Ammon's horn (tissue), 1 donor: ENCODE measurements at places on chromosomes 11 and 22.
A peak's percentile ranks its signal among the peaks of the same experiment; 100 is the strongest.

DNA sequence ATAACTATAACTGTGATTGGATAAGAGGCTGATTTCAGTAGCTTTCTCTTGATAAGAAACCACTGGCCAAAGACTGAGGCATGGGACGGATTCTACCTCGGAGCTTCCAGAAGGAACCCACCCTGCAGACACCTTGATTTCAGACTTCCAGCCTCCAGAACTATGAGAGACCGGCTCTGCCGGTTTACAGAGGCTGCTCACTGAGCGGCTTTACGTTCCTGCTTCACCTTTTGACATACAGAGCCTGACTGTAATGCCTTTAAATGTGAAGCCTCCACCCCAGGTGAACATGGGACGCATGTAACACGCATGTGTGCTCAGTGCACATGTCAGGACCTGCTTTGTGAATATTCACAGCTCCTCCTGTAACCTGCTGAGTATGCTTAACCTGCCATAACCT, 361.5 kb downstream of the CTTN start:
- no peak for DNase-seq

DNA sequence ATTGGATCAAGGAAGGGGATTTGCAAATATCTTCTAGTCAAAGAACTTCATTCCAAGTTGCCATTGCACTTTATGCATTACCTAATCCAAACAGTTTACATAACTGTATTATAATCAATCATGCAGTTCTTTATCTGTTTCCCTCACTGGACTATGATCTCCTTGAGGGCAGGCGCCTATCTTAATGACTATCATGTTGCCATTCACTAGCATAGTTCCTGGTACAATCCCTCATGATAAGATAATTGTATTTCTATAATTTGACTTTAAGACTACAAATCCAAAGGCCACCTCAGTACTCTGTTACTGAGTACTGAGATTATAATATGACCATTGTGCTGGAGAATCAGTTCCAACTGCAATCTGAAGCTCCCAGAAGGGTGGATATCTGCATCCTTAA, 278.7 kb upstream of the CCDC90B start:
- no peak for DNase-seq

DNA sequence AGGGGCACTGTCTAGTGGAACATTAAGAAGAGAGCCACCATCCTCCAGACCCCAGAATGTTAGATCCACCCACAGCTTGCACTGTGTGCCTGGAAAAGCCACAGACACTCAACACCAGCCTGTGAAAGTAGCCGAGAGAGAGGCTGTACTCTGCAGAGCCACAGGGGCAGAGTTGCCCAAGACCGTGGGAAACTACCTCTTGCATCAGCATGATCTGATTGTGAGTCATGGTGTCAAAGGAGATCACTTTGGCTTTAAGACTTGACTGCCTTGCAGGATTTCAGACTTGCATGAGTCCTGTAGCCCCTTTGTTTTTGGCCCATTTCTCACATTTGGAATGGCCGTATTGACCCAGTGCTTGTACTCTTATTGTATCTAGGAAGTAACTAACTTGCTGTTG, 115.9 kb upstream of the CCDC179 start:
- DNase-seq, result no peak

- no peak for DNase-seq
Observed at GRCh38 chr11:34379079-34379478, 21.3 kb upstream of the ABTB2 start.

DNA sequence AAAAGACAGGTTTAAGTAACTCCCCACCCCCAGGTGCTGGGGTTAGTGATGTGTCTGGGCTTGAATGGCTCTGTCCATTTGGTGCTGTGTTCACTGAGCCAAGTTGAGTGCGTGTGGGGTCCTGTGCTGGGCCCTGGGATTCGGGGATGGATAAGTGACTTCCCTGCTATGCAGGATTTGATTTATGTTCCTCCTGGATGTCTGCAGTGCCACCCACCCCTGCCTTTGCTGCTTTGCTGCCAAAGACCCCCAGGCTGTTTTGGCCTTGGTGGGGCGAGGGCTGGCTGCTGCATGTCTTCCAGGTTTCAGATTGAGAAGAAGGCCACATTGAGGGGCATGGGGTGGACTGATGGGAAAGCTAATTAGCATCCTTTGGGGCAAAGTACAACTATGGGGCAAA, 77.9 kb upstream of the PARVG start:
- DNase-seq, result no peak

GRCh38 chr11:61697078-61697502, 16.9 kb downstream of the DAGLA start:
- no peak for DNase-seq

DNA sequence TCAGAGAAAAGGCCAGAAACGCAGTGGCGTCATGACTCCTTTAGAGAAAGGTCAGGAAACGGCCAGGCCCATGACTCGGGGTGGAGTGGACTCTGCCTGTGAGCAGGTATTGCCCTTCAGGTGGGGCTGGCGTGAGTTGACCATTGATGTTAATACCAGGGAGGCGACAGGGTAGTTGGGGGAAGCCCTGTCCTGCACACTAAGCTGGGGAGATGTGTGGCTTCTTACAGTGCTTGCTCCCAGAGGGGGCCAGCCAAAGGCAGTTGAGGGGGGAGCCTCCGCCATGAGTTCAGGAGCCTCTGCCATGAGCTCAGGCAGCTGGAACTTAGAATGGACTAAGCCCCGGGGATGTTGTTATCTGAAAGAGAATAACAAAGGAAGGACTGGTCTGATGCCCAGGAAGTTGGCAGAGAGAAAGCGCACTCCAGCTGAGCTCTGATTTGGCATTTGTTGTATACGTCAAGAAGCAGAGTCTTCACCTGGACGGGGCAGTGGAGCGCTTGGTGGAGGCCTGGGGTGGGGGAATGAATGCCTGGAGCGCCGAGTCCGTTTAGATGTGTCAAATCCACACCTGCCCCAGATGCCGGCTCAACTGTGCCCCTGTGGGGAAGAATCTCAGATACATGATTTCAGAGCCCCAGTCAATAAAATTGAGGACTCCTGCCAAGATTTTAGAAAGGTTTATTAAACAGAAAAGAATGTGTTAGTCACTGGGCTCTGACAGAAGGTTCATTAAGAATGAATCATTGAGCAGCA, 222.5 kb downstream of the TBC1D22A start:
- no peak for DNase-seq

- peak; percentile 75 for DNase-seq
Observed at GRCh38 chr11:120710354-120711131, 199.0 kb downstream of the GRIK4 start.

GRCh38 chr22:19448076-19448607, 631 bp upstream of the C22orf39 start:
- DNase-seq, result peak; percentile 45

DNA sequence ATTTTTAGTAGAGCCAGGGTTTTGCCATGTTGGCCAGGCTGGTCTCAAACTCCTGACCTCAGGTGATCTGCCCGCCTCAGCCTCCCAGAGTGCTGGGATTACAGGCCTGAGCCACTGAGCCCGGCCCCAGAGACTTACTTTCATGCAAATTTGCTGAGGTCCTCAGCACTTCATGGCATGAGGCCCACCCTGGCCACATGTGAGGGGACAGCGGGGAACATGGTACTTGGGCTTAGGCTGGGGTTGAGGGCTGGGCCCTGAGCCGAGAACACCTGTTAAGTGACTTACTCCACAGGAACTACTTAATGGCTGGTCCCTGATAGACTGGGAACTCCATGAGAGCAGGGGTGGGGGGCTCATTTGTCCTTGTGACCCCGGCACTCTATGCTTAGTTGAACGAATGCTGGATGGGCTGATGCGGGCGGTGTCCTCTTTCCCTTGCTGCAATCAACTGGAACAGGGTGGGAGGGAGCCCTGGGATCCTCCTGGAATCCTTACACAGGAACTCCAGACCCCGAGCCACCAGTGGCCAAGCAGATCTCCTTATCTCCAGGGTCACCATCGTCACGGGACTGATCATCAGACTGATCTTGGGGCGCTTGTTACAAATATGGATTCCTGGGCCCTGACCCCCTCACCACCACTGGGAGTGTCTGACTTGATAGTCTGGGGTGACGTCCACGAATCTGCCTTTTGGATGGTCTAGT, 1.0 kb downstream of the VSIG10L2 start:
- no peak for DNase-seq

GRCh38 chr11:122832721-122833470, 5.4 kb upstream of the CRTAM start:
- no peak for DNase-seq

DNA sequence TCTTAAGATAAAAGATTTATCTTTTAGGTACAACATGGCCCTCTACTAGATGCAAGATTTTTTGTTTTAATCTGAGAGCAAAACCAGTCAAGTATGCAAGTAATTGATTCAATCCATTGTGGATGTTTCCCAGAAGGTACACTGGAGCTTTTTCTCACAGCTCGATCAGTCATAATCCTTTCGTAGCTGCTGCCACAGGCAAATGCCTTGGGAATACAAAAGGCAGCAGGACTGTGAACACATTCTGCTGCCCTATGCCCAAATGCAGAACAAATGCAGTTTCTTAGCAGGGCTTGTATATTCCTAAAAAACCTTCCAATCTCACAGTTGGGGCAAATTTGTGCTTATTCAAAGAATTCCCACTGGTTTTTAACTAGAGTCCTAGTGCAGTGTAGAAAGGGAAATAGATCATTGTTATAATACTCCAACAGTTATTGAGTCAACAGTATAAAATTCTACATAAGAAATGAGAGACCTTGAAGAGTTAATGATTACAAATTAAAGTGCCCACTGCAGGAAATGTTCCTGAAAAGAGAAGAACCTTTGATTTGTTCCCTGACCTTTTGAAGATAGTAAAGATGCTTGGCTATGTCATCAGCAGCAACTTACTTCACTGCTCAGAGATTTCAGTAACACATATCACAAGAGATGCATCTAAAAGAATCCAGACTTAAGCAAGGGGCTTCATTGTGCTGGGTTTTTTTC, 14.1 kb downstream of the LPXN start:
- DNase-seq, result peak; percentile 22

GRCh38 chr22:37623075-37624016, 14.7 kb downstream of the GGA1 start:
- DNase-seq, result no peak

- no peak for DNase-seq
Observed at GRCh38 chr11:96016978-96017502, 93.1 kb upstream of the MTMR2 start.

DNA sequence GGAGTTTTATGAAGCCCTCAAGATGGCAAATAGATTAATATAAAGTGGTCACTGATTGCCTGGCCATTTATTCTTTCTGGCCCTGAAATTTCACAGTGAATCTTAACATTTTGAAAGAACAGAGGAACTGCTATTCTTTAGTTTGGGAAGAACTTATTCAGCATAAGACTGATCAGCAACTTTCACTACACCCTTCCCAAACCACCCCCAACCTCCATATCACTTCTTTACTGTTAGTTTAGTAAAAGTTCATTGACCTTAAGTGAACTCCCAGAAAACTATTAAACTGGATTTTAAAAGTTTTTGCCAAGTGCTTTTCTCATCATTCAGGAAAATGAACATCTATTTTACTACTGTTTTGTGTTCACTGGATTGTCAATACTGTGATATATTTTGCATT, 77.4 kb downstream of the NARS2 start:
- DNase-seq, result no peak

DNA sequence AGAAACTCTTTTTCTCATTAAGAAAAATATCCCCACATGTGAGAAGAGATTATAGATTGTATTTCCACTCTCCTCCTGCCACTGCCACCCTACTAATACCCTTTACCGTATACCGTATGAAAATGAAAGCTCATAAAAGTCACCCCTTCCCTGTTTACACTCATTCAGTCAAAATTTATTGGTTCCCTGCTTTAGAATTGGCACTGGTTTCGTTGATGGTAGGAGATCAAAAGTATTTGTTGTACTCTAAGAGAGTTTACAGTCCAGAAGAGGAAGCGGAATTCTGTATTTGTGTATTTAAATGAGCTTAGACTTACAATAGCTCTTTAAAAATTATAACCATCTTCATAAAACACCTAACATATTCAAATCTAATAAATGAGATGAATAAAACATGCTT, 68.2 kb downstream of the BBOX1 start:
- no peak for DNase-seq

- DNase-seq, result no peak
Observed at GRCh38 chr22:27133019-27133431, 475.6 kb downstream of the MIAT start.

GRCh38 chr11:34052608-34053160, 1.2 kb downstream of the CAPRIN1 start:
- DNase-seq, result peak; percentile 20

GRCh38 chr11:6627762-6628241, 8.6 kb upstream of the TPP1 start:
- DNase-seq, result no peak
